ENCODE measurements at places on chromosomes 16 and 17.

- DNase-seq = no peak
Measured at GRCh38 chr17:19752216-19753050, 4.3 kb upstream of the ALDH3A1 start.

GRCh38 chr17:16986391-16986790 is 14.5 kb upstream of the TNFRSF13B start:
- DNase-seq = peak; percentile 54

GRCh38 chr17:39450051-39450450 is 1.0 kb downstream of the MED1 start:
- DNase-seq = no peak

DNA sequence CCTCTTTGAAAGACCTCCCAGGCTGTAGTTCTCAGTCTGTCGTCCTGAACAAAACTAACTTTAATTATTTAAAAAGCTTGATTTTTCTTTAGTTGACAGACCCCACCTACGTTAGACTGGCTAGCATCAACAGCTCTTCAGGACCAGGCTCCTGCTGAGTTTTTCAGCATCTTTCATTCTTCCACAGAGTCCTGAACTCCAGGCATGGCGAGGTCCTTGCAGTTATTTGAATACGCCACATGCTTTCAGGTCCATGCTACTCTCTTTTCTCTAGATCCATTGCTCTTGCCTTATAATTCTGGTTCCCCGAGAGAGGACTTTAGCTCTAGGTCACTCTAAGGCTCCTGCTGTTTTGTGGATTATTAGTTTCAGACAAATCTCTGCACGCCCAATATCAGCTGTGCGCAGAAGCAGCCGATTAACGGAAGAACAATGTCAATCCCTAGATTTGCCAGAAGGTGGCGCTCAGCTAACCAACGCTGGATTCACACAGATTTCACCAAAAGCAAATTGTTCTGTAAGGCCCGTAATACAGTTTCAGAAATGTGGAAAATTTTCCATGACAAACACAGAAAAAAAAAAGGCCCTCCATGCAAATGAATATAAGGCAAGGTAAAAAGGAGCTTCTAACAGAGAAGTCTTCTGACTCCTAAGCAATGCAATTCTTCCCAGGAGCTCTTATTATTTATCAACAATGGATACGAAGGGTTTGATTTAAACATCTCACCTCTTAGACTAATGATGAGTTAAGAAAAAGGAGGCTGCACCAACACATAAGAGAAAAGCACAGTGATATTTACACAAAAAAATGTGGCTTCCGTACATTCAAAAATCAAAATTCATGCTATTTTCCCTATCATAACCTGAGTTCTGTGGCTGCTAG is 33.5 kb upstream of the BCO1 start:
- peak; percentile 42 for DNase-seq

DNA sequence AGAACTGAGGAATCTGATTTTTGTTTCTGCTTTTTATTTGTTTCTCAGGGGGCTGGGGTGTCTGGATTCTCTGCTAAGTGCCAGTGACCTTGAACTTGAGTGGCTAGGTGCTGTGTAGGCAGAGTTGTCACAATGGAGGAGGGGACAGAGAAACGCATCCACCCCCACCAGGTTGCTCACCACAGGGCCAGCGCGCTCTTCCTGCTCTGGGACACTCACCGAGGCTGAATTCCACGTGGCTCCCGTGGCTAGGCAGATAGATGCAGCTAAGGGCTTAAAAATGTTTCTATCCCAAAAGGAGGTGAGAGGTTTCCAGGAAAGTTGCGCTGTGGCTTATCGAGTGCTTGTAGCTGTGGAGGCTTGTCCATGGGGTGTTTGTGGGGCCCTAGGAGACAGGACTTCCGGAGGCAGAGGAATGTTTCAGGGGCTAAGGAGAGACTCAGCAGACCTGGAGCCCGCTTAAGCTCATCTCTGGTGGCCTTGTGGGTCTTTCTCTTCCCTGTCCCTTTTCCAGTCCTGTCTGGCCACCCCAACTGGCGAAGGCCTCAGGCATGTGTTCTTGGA is 36.8 kb downstream of the ADCY7 start:
- DNase-seq = peak; percentile 17

DNA sequence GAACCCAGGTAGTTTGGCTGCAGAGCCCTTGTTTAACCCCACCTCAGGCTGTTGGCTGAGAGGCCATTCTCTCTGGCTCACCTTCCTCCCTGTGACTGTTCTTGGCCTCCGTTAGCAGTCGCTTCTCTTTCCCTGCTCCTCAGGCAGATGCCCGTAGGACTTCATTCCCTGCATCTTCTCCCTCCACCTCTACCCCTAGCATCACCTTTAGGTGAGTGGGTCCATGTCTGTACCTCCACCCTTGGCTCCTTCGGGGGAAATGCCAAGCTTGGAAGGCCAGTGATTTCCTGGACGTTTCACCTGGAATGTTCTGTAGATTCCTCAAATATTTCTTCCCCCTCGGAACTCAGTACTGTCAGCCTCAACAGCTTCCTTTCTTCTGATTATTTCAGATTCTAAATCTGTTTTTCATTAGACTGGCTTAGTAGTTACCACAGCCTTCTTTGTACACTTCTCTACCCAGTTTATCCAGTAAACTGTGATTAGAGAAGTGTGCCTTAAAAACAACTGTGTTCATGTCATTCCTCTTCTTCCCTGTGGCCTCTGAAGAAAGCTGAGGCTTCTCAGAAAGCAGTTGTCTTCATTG is 227.9 kb downstream of the MSI2 start:
- DNase-seq = peak; percentile 33

- no peak for DNase-seq
Measured at GRCh38 chr17:19318611-19319010, 43.9 kb downstream of the B9D1 start.

GRCh38 chr16:63787014-63787413 is 1334.8 kb downstream of the CDH11 start:
- DNase-seq = no peak

GRCh38 chr17:42179911-42180410 is 981 bp downstream of the KCNH4 start:
- peak; percentile 46 for DNase-seq
